ENCODE measurements at places on chromosomes 12 and 14.
A peak's percentile ranks its signal among the peaks of the same experiment; 100 is the strongest.

DNA sequence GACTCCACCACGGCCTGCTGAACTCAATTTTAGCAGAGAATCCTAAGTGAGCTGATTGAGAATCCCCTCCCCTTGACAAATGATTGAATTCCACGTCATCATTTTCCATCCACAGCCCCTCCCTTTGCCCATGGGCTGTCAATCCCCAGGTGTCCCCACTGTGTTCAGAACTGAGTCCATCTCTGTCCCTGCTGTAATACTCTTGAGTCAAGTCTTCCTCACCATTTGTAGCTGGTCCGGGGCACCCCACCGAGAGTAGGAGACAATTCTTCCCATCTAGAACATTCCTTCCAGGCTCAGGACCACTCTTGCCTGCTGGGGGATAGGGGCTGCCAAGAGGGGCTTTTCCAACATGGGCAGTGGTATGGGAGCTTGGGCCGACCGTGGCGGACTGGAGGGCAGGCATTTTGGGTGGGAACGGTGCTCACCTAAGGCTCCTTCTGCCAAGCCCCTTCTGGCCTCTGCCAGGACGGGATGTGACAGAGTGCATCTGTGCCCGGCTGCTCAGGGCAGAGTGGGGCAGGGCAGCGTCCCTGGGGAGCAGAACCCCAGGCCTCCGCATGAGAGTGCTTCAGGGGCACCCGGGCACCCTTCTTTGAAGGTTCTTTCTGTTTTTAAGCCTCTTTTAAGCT is 218.1 kb upstream of the RTL1 start:
- DNase-seq: no peak

DNA sequence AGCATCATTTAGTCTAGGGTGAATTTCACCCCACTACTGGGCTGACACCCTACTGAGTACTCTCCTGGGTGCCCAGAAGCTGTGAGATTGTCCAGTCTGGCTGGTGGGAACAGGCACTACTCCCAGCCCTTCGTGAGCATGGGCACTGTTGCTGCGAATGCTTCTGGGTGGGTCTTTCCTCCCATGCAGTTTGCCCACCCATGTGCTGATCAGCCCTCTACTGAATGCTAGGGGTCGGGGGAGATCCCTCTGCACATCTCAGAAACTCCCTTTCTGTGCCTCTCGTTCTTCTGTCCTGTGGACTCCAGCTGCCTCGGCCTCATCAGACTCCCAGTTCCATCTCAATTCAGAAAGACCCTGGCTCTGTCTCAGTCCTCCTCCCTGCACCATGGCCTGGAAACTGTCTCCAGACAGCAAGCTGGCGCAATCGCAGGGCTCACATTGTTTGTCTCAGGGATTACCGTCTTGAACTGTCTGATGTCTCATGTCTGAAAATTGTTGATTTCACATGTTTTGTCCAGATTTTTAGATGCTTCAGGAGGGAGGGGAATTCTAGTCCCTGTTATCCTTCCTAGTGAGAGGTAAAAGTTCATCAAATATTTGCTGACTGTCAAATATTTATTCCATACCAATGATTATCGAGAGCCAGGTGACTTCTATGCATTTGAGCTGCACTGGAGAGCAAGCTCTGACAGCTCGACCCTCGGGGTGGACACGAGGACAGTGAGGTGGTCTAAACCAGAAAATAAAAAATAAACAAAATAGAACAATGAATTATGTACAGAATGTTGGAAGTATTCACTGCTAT is 316.6 kb upstream of the RTL1 start:
- DNase-seq: no peak

DNA sequence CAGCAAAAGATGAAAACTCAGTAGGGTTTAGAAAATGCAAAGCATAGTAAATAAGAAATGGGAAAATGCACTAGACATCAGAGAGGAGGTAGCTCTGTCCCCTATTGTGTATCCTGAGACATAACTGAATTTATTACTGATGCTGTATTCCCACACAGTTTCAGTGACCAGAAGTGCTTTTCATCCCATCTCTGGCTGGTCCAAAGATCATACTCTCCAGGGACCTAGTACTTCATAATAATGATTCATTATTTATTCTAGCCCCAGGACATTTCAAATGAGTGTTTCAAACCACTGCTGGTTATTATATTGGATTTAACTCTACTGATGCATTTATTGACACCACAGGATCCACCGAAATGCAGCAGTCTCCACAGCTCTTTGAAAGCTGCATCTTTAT is 163.3 kb downstream of the PAWR start:
- DNase-seq: no peak

GRCh38 chr14:92495027-92495426 is 18.6 kb upstream of the RIN3 start:
- DNase-seq: peak; percentile 72

- no peak for DNase-seq
Observed at GRCh38 chr12:6646276-6647082, 753 bp downstream of the ACRBP start.

- DNase-seq: peak; percentile 98
Observed at GRCh38 chr14:100476012-100476822, 111.0 kb downstream of the BEGAIN start.

- no peak for DNase-seq
Observed at GRCh38 chr12:114682785-114683708, 928 bp downstream of the TBX3 start.

DNA sequence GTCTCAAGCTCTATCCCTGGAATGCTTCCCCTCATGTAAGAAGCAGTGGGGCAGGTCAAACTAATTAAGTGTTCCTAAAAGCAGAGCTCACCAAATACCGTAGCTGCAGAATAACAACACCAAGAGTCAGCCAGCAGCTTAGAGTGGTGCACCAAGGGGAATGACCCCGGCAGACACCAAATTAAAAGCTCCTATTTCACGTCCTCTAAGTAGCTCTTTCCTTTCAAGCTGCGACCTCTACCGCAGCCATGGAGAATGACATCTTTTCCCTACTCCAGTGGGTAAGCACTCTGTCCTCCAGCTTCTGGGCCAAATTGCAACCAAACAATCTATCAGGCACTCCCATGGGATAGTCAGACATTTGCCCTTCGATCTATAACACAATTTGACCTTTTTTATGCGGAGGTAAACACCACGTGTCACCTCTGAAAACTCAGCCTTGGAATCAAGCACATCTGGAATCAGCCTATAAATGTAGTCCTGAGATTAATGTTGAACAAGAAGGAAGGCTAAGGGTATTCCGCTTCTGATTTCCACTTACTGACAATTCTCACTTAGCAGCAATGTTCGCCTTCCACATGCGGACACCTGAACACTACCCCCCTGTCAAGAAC is 67.6 kb upstream of the CDKN3 start:
- peak; percentile 83 for DNase-seq

DNA sequence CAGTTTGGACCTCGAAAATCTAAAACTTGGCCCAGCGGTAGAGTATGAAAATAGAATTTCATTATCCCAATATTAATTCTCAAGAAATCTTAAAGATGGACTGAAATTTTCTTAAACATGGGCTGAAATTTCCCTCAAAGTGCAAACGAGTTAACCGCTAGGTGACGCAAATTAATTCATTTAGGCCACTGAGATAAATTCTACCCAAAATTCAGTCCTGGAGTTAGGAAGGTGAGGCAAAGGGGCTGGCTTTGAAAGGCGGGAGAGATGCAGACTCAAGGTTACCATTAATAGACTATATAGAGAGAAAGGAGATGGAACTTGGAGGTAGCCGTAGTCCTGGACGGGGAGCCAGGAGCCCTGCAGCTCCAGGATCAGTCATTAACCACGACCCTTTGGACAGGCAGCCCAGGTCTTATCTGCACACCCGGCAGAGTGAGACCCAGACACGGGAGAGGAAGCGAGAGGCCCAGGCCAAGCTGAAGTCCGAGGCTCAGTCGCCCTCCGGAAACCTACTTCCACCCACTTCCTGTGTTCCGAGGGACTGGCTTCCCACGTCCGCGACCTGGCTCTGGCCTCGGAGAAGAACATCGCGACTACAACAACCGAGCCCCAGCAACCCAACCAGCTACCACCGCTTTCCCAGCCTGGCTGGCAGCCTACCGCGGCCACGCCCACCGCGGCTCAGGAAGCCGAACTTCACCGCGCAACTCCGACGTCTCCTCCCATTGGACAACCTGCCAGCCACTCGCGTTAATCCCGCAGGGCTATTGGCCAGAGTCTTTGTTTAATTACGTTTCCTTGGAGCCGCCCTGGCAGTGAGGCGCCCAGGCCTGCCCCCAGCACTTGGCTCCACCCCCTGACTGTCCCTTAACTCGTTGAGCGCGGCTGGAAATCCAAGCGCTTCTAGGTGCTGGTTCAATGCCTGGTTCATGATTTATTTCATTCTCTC is at the start of gene EFCAB11:
TSS of gene EFCAB11 (minus strand) at position 661 of the 952 bp plus-strand sequence. CDS start at position 591, 70 bp downstream.
- peak; percentile 97 for DNase-seq

DNA sequence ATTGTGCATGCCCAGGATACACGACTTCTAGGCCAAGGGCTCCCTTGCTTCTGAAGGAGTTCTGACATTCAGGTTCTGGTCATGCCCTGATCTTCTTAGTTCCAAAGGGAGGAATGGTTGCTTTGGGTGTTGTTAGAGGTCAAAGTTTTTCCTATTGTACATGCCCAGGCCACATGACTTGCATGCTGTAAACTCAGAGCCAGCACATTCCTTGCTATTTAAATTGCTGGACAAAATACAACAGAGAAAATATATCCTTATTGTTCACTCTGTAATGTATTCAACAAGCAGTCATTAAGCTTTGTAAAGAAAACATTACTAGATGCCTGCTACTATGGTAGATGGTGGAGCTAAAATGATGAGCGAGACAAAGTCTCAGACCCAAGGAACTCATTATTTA is 71.2 kb upstream of the COCH start:
- DNase-seq: peak; percentile 3

DNA sequence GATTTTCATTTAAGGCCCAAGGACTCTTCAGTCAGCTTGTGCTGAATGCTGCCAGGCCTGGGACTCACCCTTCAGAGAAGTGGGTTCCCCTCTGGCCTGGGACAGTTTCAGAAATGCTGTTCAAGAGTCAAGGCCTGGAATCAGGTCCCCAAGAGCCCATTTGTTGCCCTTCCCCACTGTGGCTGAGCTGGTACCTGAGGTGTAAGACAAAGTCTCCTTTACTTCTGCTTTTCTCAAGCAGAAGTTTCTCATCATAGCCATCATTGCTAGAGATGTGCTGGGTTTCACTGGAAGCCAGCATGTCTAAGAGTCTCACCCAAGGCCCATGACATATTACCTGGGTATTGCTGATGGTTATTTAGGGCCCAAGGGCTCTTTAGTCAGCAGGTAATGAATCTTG is 8.9 kb downstream of the FANCM start:
- DNase-seq: no peak

- DNase-seq: peak; percentile 20
Observed at GRCh38 chr12:57389033-57389432, 41.8 kb downstream of the R3HDM2 start.

DNA sequence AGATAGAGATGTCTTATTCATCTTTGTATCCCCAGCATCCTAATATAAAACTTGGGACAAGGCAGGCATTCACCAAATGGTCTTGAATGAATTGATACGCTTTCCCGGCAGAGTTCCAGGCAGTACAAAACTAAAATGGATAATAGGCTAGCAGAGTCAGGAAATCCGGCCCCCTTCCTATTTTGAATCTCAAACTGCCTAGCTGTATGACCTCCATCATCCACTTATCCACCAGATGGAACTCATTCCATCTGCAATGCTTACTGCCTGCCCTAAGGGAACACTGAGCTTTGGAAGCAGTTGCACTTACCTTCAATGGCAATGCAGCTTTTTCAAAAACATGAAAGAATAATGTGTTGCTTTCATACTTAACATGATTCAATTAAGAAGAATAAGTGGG is 43.4 kb downstream of the BDKRB1 start:
- DNase-seq: no peak

GRCh38 chr12:62436164-62436503 is 30.5 kb upstream of the MON2 start:
- no peak for DNase-seq

GRCh38 chr14:41298328-41298690 is 308.4 kb upstream of the LRFN5 start:
- DNase-seq: no peak

DNA sequence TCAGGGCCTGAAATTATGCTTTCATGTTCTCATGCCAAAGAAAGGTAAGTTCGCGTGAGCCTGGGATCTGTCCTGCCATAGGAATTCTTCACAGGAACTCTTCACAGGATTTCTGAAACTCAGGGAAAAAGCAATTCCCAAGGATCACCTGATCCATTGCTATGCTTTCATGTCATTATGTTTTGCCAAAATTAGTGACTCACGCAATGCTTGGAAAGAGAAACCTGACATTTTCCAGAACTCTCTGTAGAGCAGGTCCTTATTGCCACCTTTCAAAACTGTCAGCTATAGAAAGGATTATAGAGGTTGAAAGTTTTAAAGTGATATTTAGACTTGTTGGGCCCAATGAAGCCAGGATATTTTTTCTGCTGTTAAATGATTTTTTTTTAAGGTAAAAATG is 6.3 kb upstream of the KCNJ8 start:
- DNase-seq: no peak

- DNase-seq: no peak
Observed at GRCh38 chr12:111546758-111547383, 52.2 kb downstream of the ATXN2 start.

DNA sequence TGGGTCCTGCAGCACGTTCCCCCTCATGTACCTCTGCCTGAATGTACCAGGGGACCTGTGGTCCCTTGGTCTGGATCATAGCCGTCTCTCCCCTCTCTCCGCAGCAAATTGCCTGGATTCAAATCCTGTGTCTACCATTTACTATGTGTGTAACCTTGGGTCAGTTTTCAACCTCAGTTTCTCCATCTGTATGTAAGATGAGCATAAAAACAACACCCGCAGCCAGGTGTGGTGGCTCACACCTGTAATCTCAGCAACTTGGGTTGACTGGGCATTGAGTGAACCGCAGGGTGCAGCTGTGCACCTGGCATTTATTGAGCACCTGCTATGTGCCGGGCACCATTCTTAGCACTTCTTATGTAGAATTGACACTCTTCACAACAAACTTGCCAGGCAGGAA is 14.1 kb downstream of the CYP46A1 start:
- DNase-seq: no peak

DNA sequence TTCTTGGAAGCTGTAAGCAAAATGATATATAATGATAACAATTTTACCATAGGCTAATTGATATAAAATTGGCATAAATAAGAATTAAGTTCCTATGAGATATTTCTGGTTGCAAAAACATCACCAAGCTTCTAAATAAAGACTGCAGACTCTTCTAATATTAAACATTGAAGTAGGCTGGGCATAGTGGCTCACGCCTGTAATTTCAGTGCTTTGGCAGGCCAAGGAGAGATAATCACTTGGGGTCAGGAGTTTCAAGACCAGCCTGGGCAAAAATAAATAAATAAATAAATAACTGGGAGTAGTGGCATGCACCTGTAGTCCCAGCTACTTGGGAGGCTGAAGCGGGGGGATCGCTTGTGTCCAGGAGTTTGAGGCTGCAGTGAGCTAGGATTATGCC is 71.8 kb downstream of the NPAS3 start:
- no peak for DNase-seq

GRCh38 chr12:52650520-52651081 is 1.4 kb downstream of the KRT2 start:
- no peak for DNase-seq

GRCh38 chr12:85277900-85278597 is 2.0 kb upstream of the ALX1 start:
- DNase-seq: no peak

GRCh38 chr14:93987815-93988476 is 9.2 kb upstream of the CCDC197 start:
- no peak for DNase-seq

GRCh38 chr12:33587784-33588712 is 148.4 kb upstream of the SYT10 start:
- peak; percentile 91 for DNase-seq

GRCh38 chr14:84282618-84283017 is 1247.3 kb upstream of the FLRT2 start:
- no peak for DNase-seq

GRCh38 chr12:15963271-15963670 is 52.1 kb downstream of the DERA start:
- DNase-seq: no peak

GRCh38 chr12:33438851-33439586 is 600 bp downstream of the SYT10 start:
- no peak for DNase-seq
